ENCODE measurements at places on chromosomes 1 and 21.

DNA sequence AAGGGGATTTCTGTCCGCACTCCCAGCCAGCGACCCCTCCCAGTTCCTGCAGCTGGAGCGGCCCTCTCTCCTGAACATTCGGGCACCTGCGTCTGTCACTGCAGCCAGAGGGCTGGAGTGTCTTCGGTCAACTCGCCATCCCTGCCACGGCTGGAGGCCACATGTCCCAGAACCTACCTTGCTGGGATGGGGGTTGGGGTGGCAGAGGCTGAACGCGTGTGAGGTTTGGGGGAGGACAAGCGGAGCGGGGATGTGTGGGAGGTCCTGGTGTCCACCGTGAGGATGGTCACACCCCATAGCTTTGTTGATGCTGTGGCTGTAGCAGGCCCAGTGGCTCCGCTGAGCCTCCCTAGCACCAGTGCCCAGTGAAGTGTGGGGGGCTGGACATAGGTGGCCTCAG lies 14.8 kb upstream of the C1orf174 start:
- DNase-seq: no peak

DNA sequence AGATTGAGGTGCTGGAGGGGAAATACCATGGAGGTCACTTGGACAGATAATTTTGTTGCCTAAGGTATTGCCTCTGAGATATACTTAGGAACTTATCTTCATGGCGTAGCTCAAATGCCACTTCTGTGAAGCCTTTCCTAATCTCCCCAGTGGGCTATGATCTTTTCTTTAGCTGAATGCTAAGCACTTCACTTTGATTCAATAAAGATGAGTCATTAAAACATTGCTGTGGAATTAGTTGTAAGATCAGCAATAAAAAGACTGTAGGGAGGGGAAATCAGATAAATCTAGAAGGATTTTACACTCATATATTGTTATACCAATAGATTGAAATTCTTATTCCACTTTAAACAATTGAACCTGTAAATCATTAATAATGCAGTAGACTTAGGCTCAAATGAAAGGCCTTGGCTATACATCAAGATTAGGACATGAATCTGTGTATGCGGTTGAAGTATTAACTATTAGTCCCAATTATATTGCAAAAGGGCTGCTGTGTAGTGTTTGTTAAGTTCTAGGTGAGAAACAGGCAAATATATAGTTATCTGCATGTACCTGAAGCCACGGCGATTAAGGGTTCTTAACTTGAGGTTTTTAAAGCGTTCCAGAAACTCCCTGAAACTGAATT lies 19.2 kb upstream of the MAGOH start:
- DNase-seq: no peak

DNA sequence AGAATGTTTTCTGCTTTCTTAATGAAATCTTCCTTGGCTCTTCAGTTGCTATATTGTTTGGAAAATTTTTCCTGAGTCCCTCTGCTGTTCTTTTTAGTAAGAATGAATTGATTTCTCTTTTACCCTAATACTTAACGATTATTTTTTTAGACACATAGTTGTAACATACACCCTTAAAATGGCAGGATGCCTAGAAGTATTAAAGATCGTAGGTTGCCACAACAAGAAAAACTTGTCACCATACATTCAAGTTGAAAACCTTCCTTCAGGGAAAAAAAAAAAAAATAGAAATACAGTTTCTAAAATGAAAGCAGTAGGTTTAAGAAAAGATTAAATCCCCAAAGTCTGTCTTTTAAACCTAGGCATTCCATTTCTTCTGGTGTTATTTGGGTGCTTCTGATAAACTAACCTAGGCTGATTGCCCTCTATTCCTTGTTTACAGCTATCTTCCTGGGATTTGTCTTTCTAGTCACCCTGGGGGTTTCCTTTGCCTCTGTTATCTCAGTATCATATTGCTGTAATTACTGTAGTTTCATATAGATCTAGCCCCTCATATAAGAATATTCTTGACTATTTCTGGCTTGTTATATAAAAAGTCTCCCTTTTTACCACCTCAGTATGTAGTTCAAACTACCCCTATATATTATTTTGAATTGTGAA lies 16.8 kb downstream of the SUCO start:
- DNase-seq: no peak

DNA sequence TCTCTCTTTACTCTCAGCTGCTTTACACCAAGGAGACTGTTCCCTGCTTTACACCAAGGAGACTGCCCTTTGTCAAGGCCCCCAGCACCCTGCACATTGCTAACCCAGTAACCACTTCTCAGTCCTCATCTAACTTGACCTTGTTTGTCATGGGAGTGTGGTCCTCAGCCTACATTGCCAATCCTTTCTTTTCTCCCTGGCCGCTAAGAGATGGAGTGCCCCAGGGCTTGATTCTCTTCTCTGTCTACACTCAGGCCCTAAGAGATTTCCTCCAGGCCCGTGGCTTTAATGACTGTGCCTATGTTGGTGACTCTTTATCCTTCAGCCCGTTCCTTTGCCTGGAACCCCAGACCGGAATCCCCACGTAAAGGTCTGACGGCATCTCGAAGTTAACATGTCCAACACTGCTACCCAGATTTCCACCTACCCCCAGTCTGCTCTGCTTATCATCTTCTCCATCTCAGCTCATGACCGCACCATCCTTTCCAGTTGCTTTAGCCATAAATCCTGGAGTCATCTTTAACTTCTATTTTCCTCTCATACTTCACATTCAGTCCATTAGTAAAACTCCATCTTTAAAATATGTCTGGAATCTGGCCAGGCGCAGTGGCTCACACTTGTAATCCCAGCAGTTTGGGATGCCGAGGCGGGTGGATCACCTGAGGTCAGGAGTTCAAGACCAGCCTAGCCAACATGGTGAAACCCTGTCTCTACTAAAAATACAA lies 9.5 kb upstream of the SEMA4A start:
- DNase-seq: no peak

- DNase-seq: no peak
Measured at GRCh38 chr1:172790245-172790644, 131.3 kb downstream of the FASLG start.

All from eye (tissue), 1 donor.